ENCODE measurements at places on chromosomes 6 and 20.

DNA sequence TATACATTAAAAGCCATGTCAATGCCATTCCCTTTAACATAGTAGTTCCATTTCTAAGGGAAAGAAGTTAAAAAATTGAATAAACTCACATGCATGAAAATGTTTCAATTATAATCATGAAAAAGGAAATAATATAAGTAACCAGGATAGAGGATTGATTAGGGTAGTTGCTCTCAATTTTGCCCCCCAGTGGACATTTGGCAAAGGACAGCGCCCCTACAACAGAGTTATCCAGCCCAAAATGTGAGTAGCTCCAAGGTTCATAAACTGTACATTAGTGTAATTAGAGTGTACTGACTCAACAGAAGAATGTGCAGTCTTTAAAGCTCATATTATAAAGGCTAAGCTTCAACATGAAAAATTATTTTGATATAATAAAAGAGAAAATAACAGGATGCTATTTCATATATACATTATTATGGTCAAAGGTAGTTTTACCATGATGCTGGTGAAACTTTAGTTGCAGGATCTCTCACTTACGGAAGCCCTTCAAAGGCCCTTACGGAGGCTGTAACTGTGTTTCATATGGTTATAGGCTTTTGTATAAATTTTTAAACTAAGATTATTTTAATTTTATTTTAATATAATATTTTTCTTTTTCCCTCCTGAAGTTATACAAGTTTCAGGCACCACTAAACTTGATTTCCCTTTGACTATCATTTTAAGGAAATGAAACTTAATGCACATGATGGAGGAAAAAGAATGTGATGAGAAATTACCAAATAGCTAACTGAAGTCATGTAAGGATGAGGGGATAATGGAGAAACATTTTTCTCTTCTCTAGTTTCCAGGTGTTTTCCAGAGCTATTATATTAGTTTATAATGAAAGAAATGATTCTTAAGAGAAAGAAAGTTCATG lies 403.6 kb downstream of the PLCB1 start:
- DNase-seq, result no peak

- DNase-seq, result no peak
Observed at GRCh38 chr20:32167552-32167951, 40.0 kb downstream of the PLAGL2 start.

- DNase-seq, result no peak
Observed at GRCh38 chr6:130202782-130203181, 20.0 kb downstream of the SAMD3 start.

GRCh38 chr20:58549231-58550209 lies 34.3 kb upstream of the APCDD1L start:
- no peak for DNase-seq

- DNase-seq, result no peak
Observed at GRCh38 chr6:122049341-122049740, 350.1 kb upstream of the HSF2 start.

- peak; percentile 55 for DNase-seq
Observed at GRCh38 chr6:111872401-111873177, 663 bp downstream of the FYN start.

DNA sequence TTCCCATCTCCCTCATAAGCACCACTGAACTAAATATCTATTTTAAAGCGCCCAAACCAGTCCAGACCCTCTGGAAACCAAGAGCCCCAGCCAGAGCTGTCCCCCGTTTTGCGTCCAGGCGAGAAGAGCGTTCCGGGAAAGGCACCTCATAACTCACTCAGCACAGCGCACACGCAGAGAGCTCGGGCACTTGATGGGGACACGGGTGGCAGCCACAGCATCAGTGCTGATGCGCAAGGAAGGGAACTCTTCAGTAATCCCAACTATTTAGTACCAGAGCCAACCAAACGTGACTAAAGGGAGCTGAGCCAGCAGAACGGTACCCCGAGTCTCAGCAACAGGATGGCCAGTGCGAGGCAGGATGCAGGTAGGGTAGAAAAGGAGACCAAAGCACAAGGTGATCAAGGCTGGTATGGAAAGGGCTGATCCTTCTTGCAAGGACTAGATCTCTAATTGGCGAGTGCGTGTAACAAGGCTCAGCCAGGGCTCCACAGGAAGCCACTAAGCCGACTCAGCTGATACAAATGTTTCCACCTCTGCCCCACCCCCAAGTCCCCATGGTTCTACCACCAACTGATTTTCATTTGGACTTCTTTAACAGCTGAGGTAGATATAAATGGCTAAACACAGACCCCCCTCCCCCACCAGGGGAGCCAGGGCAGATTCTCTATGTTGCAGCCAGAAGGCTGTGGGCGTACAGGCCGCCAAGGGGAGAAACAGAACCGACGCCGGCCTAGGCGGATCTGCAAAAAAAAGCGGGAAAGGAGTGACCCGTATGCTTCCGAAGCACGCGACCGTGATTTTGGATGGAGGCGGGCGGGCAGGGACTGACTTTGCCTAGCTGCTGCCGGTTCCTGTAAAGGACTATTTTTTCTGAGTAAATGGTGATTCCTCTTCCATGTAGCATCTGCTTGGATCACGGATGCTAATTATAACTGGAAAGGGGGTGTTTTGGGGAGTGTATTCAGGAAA lies 183.5 kb upstream of the COL21A1 start:
- DNase-seq, result no peak

- no peak for DNase-seq
Observed at GRCh38 chr6:74458536-74458935, 747.3 kb downstream of the COL12A1 start.

DNA sequence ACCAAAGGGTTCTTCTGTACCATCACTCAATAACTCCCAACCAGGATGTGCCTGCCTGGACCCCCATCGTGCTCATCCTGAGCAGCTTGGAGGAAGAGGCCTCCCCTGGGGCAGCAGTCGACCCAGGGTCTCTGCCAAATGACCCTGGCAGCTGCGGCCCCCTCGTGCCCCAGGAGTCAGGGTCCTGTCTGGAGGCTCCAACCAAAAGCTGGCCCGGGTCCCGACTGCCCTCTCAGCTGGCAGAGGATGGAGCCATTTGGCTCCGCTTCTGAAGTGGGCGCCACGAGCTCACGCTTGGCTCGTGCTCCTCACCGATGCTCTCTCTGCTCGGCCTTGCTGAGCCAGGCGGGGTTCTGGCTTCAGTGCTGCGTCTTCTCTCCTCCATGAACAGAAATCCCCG lies 56.8 kb downstream of the TFAP2C start:
- no peak for DNase-seq

DNA sequence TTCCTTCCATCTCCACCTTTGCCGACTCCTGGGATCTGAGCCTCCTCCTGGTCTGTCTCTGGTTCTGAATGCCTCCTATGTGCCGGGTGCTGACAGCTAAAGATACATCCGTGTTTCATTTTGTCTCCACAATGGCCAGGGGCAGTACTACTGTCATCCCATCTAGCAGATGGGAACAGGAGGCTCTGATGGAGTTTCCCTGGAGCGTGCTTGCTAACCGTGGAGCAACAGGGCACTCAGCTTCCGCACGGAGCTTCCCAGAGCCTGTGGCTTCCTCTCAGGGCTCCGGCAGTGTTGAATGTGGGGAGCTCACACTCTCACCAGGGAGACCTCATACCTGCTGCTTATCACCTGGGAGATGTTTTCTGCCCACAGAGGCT lies 11.9 kb upstream of the NPBWR2 start:
- no peak for DNase-seq

DNA sequence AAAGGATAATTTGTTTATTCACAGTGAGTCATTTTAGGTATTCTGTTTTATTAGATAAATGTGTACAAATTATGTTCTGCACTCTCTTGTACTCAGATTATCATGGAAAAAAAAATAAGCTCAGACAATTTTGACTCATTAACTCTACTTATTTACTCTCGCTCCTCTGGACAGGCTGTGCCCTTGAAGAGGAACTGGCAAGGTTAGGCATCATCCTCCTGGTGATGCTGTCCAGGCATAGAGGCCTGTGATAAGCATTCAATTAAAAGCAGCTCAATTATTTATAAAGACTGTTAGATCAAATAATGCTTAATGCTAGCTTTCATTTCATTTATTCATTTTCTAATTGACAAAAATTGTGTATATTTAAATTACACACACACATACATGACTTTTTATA lies 518.5 kb downstream of the TENT5A start:
- no peak for DNase-seq

DNA sequence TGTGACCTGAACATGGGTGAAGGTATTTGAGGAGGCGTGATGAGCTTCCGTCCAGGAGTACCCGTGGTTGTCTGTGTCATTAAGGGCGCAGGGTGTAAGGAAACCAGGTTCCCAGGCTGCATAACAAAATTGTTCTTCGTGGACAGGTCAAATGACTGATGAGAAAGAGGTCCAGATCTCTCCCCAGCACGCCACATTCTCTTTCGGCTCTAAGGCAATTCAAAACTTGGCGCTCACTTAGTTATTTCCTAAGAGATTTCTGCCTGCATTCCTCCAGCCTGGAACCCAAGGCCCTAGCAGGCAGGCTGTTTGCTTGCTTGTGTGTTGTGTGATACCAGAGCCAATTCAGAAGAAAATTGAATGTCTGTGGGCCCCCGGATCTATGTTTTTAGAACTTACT lies 139.9 kb downstream of the AGPAT4 start:
- no peak for DNase-seq

DNA sequence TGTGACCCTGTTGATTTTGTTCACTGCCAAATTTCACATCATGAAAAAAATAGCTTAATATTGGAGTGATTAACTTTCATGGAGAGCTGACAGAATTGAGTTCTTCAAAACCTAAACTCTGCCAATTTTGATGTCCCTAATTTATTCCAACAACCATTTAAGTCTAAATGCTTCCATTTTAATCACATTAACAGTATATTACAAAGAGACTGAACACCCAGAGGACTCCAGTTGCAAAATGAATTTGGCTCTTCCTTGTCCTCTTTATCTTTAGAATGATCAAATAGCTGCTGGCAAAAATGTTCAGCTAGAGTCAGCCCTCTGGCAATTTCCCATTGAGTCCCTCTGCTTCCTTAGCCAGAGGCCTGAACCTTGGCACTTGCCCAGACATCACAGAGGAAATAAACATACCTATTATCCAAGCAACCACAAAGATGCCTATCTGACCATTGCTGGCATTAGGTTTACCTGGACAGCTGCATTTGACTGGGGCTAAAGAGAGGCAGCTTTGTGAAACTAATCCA lies 299.0 kb upstream of the STXBP5 start:
- DNase-seq, result no peak

GRCh38 chr20:2703716-2704475 lies 11.3 kb downstream of the EBF4 start:
- DNase-seq, result no peak

- DNase-seq, result no peak
Observed at GRCh38 chr20:42686057-42686456, 503.6 kb downstream of the PTPRT start.

DNA sequence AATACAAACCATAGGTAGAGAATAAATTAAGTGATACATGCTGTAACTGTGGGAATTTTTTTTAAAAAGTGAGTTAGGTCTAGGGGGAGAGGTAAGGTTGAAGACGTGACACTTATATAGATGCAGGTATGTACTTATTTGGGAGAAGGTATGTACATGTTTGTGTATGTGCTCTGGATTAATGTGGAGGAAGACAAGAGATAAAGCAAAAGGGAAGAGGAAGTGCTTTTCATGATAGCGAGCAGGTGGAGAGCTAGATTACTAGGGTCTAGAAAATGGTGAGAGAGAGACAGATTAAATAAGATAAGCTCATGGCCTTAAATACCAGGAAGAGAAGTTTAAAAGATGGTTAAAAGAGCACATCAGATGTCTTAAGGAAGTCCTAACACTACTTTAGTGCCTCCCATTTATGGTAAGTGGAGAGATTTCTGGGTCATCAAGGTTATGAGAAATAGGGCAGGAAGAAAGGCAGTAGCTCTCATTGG lies 92.5 kb downstream of the MAN1A1 start:
- DNase-seq, result no peak

- no peak for DNase-seq
Observed at GRCh38 chr6:15819226-15819625, 156.4 kb upstream of the DTNBP1 start.

DNA sequence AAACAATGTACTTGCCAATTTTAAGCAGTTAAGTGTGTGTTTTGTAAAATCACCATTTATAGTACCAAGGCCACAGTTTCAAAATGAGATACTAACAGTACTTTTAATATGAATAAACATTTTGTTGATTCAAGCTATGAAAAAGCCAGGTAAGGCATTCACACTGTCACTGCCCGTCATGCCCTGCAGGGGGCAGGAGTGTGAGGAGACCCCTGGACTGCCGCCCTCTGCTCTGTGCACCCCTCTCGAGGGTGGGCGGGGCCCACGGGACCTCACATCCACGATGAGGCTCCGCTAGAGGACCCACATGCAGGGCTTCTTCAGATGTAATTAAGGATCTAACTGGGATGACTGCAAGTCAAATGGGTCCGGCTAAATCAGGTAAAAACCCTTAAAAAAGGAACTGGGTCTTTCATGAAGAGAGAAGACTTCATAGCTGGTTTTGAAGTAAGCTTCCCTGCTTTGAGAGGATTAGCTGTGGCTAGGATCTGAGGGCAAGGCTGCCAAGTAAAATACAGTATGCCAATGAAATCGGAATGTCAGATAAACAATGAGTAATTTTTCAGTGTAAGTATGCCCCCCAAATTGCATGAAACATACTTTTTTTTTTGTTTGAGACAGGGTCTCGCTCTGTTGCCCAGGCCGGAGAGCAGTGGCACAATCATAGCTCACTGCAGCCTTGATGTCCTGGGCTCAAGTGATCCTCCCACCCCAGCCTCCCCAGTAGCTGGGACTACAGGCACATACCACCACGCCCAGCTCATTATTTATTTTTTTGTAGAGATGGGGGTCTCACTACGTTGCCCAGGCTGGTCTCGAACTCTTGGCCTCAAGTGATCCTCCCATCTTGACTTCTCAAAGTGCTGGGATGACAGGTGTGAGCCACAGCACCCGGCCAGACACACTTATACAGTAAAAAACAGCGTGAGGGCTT lies 18.7 kb downstream of the DIDO1 start:
- DNase-seq, result no peak

DNA sequence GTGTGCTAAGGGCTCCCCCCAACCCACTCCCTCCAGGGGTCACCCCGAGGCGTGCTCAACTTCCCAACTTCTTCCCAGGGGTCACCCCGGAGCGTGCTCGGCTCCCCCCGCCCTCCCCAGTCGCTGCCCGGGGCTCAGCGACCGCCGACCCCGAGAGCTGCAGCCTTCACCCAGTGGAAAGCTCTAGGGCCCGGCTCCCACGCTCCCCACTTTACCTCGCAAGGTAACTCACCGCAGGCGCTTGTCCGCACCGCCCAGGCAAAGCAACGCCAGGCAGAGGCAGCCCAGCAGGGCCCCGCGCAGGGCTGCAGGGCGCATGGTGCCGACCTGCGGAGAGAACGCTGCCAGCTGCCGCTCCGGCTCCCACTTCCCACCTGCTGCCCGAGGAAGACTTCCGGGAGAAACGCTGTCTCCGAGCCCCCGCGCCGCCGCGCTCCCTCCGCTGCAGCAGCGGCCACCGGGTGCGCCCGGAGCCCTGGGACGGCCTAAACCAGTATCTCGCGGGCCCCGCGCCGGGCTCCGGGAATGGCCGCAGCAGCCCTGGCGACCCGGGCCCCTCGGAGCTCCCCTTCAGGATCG lies 396 bp downstream of the RNASET2 start:
- no peak for DNase-seq

GRCh38 chr6:134291156-134291555 lies 26.8 kb downstream of the SGK1 start:
- no peak for DNase-seq
